ENCODE measurements at places on chromosomes 4 and X.

DNA sequence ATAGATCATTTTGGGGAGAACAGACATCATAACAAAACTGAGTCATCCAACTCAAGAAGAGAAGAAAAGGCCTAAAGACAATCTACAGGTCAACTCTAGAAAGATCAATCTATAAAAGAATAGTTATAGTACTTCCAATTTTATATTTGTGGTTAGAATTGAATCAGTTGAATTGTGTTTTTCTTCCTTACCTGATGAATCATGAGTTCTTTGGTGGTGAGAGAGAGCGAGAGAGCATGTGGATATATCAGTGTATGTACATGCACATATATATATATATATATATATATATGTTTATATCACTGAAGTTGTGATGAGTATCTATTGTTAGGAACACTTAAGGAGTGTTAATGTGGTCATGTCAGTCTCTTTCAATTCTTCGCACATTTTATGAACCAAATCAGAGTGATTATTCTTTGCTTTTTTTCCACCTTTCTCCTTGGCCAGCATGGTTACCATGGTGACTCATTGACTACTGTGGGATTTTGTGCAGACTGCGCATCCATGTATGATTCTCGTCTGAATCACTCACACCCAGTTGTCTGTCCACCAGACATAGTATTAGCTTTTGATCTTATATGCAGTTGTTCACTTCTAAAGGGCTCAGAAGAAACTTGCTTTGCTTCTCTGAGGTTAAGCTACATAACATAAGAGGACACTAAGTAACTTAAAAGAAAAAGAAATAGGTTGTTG lies 90.4 kb upstream of the RAB40AL start:
- no peak for DNase-seq

DNA sequence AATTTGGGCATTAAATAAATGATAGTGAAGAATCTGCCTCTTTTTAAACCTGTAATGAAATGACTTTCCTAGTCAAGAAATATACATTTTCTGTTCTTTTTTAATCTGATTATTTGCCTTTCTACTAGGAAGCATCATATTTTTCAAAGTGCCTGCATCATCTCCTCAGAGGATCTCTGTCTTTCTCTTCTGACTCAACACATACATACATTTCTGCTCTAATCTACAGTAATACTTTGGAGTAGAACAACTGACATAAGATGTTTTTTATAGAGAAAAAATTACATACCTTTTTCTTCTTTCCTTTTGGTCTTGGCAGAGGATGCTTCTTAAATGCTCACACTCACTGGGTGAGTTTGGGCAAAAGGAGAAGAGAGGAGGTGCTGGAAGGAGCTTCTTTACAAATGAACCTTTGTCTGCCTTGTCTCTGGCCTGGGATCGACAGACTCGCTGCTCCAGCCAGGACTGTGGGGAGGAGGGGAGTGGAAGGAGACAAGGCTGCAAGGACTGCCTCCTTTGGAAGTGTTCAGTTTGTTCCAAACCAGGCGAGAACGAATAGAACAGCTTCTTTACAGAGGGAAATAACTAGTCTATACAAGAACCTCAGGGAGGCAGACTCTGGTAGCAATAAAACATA lies at the start of gene SCRG1:
Gene SCRG1, minus strand, starts transcription at position 338 of the 637 bp plus-strand sequence. CDS start 7,702 bp downstream, outside the sequence.
- no peak for DNase-seq

DNA sequence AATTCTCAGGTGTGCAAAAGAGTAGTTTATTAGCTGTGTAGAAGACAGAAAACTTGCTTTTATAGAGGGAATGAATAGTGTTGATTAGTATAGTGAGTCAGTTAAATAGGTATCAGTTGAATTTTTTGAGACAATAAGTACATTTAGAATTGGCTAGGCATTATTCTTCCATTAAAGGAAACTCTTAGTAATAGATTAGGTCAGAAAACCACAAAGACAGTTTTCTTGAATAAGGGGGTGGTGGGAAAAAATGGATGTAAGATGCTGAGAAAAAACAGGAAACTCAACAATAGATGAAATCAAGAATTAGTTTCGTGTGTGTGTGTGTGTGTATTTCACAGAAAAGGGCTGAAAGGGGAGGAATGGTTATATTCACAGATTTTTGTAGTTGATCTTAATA lies 16.8 kb downstream of the CD38 start:
- no peak for DNase-seq

GRCh38 chrX:2848871-2849301 lies 20.2 kb downstream of the GYG2 start:
- no peak for DNase-seq

DNA sequence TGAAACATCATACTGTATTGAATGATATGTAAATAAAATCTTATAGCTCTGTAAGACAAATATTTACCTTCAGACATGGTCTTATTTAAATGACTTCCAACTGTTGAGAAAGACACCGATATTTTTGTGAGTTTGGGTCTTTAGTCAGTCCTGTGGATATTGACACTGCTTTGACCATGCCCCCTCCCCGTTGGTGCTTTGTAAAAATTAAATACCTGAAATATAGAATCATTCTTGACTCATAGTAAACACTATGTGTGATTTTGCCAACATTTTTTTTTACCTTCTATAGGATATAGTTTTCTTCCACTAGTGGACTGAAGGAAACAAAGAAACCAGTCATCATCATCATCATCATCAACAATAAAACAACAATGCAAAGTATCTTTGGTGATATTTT lies 114.3 kb upstream of the HS3ST1 start:
- no peak for DNase-seq

GRCh38 chr4:101835121-101835904 lies 44.8 kb downstream of the BANK1 start:
- DNase-seq, result no peak

- no peak for DNase-seq
Measured at GRCh38 chrX:15160558-15161095, 109.3 kb downstream of the ASB9 start.

GRCh38 chrX:9557521-9557920 lies 92.7 kb downstream of the TBL1X start:
- no peak for DNase-seq

GRCh38 chr4:8304827-8305695 lies 35.5 kb downstream of the HTRA3 start:
- no peak for DNase-seq

DNA sequence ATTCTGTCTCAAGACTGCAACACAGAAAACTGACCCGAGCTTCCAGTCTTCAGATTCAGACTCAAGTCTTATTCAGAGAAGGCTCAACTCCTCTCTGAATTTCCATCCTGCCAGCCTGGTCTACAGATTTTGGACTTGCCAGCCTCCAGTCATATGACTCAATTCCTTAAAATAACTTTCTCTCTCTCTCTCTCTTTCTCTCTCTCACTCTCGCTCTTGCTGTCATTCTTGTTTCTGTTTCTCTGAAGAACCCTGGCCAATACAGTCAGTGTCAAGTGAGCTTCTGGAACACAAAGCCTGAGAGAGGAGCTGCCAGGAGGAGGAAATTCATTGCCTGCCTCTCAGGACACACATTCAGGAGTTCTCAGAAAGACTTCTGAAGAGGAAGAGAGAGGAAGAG lies 154.9 kb downstream of the PARM1 start:
- DNase-seq, result no peak

GRCh38 chr4:70356185-70356584 lies 4.4 kb upstream of the SMR3A start:
- DNase-seq, result no peak

Measured in CD4-positive, alpha-beta T cell treated with Interleukin-12 subunit alpha and Interleukin-12 subunit beta, for 1 hour (primary cell).